Activated T-helper 1 cell treated with Interleukin-2 at 50 U/mL for 16 hours (primary cell): ENCODE measurements at places on chromosomes 2 and 18.

DNA sequence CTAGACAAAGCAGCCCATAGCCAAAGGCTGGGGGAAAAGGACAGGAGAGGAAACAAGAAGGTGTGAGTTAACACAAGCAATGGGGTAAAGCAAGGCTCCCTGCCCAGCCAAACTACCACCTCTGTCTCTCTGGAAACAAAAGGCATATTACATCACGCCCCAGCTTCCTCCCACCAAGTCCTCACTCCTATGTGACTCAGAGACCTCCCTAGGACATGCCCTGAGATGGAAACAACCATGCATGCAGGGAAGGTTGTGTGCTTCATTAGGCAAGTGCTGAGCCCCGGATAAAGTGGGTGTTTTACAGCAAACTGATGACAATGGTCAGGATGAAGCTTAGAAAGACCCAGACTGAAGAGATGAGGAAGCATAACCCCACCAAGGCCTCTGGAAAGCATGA lies 9.0 kb upstream of the ATRAID start:
- no peak for DNase-seq

DNA sequence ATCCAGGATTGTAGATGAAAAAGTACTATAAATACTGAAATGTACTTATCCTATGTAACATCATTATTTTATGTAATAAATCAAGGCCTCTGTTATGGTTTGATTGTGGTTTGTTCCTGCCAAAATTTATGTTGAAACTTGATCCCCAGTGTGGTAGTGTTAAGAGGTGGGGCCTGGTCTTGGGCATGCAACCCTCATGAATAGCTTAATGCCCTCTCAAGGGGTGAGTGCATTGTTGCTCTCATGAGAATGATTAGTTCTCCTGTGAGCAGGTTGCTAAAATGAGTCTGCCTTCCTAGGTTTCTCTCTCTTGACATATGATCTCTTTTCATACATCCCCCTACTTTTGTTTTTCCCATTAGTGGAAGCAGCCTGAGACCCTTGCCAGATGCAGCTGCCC lies 915.4 kb downstream of the TSN start:
- DNase-seq, result no peak

DNA sequence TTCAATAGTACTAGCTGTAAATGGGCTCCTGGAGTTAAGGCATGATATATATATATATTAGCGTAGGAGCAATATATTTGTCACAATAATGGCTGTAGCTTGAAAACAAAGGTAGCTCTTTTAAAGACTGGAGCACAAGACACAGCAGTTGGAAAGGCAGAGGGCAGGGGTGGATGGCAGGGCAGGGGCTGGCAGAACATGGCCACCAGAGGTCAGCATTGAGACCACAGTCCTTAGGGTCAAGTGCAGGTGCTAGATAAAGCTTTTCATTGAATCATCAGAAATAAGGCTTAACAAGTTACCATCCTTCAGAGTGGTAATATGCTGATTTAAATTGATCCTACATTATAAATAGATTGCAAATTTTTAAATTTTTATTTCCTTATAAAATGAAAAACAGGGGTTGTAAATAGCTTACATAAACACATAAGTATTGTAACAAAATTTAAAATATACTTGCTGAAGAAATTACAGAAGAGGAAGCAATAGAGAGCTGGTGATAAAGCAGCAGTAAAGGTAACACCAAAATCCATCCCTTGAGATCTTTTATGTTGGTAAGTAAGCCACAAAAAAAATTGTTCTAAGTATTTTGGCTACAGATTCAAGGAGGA lies 161.2 kb upstream of the PIEZO2 start:
- DNase-seq, result no peak

- no peak for DNase-seq
These were observed 188.6 kb upstream of the SH3BP4 start for GRCh38 chr2:234763002-234763873.

- no peak for DNase-seq
These were observed 120.4 kb upstream of the ACKR3 start for GRCh38 chr2:236449167-236449761.

DNA sequence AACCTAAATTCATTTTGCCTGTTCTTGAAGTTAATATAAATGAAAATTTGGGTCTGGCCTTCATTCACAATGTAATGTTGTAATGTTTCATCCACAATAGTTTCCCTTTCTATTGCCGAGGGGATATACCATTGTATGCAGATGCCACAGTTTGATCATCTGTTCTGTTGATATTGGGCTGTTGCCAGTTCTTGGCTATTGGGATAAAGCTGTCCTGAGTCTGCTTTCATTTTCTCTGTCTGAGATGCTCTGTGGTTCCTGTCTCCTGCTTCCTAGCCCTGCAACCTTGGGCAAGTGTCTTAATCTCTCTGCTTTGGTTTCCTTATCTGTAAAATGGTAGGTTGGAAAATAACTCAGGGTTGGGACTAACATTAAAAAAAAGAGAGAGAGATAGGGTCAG lies 25.2 kb downstream of the B3GNT2 start:
- no peak for DNase-seq
